Activated naive CD8-positive, alpha-beta T cell treated with anti-CD3 and anti-CD28 coated beads, Interleukin-2, amount 10 ng/mL, durations not matched to agents 7 days and 5 days (primary cell): ENCODE measurements at places on chromosomes 4 and X. TPM values are rescaled to one million over a fixed set of nuclear protein-coding genes. Genes with fewer than 3 reads are reported as not detected.

Gene PWWP3B
- total RNA-seq = not detected

Gene UBQLN2
- total RNA-seq = 47.9 TPM

Gene PCDH10
- total RNA-seq = not detected

Gene HSPA4L
- total RNA-seq = 0.06 TPM

Gene LRP2BP
- total RNA-seq = 0.78 TPM

Gene FRG2
- total RNA-seq = not detected

Gene SNX12
- 38.7 TPM for total RNA-seq

Gene FDCSP
- not detected for total RNA-seq

Gene MAMLD1
- total RNA-seq = 1.6 TPM

Gene FGF5
- total RNA-seq = not detected

Gene HSFX1
- 0.86 TPM for total RNA-seq

Gene OPHN1
- total RNA-seq = 0.09 TPM

Gene GAGE2A
- not detected for total RNA-seq

Gene TRPC5OS
- not detected for total RNA-seq

Gene CFAP99
- not detected for total RNA-seq

Gene GLRA2
- total RNA-seq = not detected

Gene PPP4R3C
- not detected for total RNA-seq

Gene CXCL13
- not detected for total RNA-seq

Gene PRR32
- total RNA-seq = not detected

Gene PLP1
- not detected for total RNA-seq

Gene RAB9B
- total RNA-seq = 0.37 TPM

Gene HTRA3
- not detected for total RNA-seq

Gene CRMP1
- not detected for total RNA-seq

Gene RPA4
- 0.82 TPM for total RNA-seq

Gene ADGRG4
- not detected for total RNA-seq

Gene FHIP1A
- total RNA-seq = 0.45 TPM

Gene CENPVL1
- not detected for total RNA-seq

Gene MSANTD1
- 1.4 TPM for total RNA-seq

Gene CNKSR2
- total RNA-seq = 9.2 TPM

Gene NLGN3
- 1.9 TPM for total RNA-seq

Gene NDP
- not detected for total RNA-seq

Gene ADRA2C
- not detected for total RNA-seq

Gene SLC4A4
- total RNA-seq = 3.7 TPM

Gene PYURF
- 53.2 TPM for total RNA-seq

Gene SUPT20HL2
- not detected for total RNA-seq
